Anterior cingulate cortex (tissue), 58 donors: ENCODE measurements at places on chromosomes 12 and 14.
A peak's percentile ranks its signal among the peaks of the same experiment; 100 is the strongest.

DNA sequence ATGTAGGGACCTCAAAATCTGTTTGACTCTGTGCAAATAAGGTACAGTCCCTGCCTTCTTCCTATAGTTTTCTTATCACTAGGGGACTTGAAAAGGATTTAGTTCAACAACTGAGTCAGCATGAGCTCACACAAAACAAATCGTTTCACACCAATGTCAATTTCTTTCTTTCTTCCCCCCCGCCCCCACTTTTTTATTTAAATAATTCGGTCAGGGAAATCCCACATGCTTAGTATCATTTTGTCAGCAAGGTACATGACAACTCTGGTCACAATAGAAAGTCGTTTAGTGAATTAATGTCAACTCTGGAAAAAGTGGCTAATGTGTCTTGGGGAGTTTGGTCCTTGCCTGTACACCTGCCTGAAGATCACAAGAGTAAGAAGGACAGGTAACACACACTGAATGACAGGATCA is 232.2 kb upstream of the PLEKHG7 start:
- DNase-seq, result no peak

DNA sequence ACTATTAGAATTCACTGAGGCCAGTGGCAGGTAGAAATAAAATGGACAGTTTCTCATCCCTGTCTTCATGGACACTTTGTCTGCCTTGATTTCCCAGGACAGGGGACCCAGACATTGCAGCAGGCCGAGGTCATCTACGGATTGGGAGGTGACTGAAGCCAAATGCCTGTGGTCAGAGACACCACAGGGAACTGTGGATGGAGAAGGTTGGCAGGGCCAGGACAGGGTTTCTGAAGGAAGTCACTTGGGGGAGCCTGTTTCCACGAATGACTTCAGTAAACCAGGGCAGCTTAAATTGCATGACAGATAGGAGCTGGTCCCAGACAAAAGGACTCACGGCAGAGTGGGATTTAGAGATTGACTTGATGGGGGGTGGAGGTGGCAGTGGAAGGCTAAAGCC is 224.9 kb downstream of the NTF3 start:
- DNase-seq, result no peak

DNA sequence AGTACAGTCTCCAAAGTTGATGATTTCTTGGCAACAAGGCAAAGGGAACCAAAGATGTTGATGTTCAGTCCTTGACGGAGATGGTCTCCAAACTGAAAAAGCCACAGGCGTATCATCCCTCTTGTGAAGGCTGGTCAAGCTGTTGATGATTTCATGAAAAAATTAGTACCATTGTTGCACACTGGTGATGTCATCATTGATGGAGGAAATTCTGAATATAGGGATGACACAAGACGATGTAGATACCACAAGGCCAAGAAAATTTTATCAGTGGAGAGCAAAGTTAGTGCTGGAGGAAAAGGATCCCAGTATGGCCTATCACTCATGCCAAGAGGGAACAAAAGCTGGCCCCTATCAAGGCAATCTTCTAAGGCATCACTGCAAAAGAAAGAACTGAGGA is 88.7 kb upstream of the KRR1 start:
- no peak for DNase-seq

GRCh38 chr12:91885851-91886731 is 259.6 kb downstream of the BTG1 start:
- DNase-seq, result no peak

- no peak for DNase-seq
Measured at GRCh38 chr12:76948879-76949278, 70.1 kb upstream of the CSRP2 start.

GRCh38 chr12:122421187-122421820 is 1.2 kb downstream of the CLIP1 start:
- DNase-seq, result no peak

DNA sequence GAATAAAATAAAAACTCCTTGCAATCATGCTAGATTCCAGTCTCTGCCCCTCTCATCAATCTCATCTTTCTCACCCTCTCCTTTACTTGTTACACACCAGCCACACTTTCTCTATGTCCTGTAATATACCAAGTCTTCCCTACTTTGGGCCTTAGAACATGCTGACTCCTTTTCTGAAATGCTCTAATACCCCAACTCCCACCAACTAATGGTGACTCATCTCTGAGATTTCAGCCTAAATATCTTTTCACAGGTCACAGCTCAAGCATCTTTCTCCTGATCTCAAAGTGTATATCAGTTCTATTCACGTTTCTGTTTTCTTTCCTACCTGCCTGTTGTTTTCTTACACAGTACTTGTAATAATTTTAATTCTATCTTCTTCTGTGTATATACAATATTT is 378.9 kb upstream of the PRICKLE1 start:
- no peak for DNase-seq

DNA sequence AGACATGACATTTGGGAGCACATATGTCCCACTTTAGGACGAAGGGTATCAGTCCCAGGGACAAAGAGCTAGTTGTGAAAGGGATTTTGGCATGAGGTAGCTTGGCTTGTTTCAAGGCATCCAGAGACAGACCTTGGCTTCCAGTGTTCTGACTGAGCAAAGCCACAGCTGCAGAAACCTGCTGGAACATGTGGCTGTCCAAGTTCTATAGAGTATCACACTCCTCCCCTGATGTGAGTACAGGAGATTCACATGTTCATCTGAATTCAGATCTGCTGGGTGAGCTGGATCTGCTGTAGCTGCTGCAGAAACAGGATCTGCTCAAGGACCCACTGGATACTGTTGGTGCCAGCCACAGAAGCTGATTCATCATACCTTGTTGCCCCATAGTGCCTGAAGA is 10.1 kb upstream of the C14orf39 start:
- DNase-seq, result no peak

GRCh38 chr12:3790642-3791041 is 37.7 kb upstream of the CRACR2A start:
- no peak for DNase-seq

- DNase-seq, result no peak
Measured at GRCh38 chr14:46279776-46280175, 371.8 kb downstream of the RPL10L start.

GRCh38 chr12:76013603-76014002 is 18.0 kb downstream of the PHLDA1 start:
- DNase-seq, result no peak

- DNase-seq, result no peak
Measured at GRCh38 chr12:93645702-93646101, 31.5 kb upstream of the CRADD start.

DNA sequence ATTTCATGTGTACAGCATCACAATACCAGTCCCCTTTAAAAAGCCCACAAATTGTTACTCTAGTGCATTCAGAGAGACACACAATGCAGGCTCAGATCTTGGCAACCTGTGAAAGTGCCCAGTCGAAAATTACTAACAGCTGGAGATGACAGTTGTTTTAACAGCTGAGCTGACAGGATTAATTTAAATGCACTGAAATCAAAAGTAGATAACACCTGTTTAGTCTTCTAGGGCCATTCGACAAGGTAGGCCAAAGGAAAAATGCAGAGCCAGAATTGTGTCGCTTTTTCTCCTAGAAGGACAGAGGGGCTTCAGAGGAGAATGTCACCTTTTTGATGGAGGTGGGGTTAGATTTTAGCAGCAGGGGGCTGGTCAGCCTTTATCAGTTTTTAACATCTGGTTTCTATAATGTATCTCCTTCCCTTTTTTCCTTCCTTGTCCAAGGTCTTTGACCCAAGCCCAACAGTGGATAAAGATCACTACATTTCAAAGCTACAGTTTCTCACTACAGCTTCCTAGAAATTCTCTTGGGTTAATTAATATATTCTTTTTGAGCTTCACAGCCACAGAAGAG is 139.1 kb downstream of the SOX5 start:
- no peak for DNase-seq

GRCh38 chr14:98634043-98634820 is 637.8 kb downstream of the BCL11B start:
- DNase-seq, result no peak

- no peak for DNase-seq
Measured at GRCh38 chr12:83896416-83896815, 1016.2 kb downstream of the SLC6A15 start.

DNA sequence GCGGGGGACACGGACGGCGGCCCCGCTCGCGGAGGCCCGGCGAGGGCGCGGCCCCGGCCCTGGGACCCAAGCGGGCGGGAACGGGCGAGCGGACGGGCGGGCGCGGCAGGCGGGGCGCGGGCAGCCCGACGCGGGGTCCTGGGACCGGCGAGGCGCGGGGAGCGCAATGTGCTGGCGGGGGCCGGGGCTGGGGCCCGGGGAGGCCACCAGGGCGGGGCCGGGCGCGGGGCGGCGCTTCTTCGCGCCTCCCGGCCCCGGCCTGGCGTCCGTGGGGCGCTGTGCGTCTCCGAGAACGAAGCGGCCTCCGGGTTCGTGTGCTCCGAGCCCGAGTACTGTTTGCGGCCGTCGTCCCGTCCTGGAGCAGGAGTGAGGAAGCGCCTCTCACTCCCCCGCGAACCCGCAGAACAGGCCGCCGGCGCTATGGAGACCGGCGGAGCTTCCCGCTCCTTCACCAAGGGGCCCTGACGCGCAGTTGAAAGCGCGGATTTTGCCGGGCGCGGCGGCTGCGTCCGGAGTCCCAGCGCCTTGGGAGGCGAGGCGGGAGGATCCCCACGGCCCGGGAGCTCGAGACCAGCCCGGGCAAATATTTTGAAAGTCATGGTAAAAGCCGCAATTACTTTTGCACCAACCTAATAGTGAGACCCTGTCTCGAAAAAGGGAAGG is 420 bp upstream of the ANKLE2 start:
- DNase-seq, result peak; percentile 47

DNA sequence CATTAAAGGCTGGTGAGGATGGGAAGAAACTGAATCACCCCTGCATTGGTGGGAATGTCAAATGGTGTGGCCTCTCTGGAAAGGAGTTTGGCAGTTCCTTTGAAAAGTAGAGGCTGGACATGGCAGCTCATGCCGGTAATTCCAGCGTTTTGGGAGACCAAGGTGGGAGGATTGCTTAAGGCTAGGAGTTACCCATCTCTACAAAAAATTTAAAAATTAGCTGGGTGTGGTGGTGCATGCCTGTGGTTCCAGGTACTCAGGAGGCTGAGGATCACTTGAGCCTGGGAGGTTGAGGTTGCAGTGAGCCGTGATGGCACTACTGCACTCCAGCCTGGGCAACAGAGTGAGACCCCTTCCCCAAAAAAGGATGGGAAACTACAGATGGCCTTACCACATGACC is 93.7 kb downstream of the RIN3 start:
- DNase-seq, result no peak

- no peak for DNase-seq
Measured at GRCh38 chr14:38197001-38197783, 10.5 kb upstream of the SSTR1 start.

DNA sequence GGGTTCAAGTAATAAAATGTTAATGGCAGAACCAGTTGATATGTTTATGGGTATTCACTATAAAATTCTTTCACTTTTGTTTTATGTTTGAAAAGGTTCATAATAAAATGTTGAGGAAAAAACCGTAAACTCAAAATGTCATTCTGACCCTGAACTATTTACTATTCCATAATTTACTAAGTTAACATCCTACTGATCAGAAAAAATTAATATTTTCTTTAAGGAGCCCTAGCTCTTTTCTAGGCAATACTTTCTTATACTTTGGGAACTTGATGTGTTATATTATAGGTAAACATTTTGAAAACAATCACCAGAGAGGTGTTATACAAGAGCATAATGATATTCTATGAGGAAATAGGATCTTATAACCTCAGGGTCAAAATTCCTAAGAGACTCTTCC is 334.6 kb downstream of the ZFP36L1 start:
- DNase-seq, result no peak

- DNase-seq, result no peak
Measured at GRCh38 chr12:59723520-59723919, 127.7 kb downstream of the SLC16A7 start.

DNA sequence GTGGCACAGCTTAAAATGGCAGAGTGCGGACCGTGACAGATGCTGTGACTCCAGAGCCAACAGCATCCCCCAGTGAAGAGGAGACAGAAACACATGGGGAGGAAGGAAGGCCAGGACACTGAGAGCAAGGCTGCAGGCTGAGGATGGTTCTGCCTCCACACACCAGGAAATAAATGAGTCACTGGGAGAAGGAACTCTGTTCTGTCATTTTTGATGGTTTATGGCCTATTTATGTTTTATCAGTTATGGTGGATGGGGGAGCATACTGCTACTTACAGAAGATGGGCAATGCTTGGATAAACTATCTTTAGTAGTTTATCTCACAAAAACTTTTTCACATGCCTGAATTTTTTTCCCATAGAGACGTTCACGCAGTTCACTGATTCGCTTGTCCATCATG is 33.8 kb downstream of the ZFYVE21 start:
- DNase-seq, result no peak

GRCh38 chr14:86166541-86166940 is 636.6 kb downstream of the FLRT2 start:
- no peak for DNase-seq

DNA sequence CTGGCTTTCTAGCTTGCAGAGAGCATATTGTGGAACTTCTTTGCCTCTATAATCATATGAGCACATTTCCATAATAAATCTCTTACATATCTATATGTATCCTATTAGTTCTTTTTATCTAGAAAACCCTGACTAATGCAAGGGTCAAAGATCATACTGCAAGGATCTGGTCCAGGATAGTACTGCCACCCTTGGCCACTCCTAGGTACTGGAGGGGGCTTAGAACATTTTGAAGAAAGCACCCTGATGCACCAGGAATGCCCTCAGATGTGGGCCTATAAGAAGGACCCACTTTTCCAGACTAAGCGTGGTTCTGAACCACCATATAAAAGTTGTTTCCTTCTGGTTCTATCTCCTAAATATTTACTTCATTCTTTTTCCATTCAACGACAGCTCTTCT is 14.6 kb downstream of the ATXN7L3B start:
- DNase-seq, result no peak

GRCh38 chr14:102525219-102525928 is 15.8 kb upstream of the ANKRD9 start:
- no peak for DNase-seq

GRCh38 chr12:57694459-57695019 is 607 bp downstream of the OS9 start:
- DNase-seq, result no peak

GRCh38 chr12:103012884-103013283 is 55.4 kb downstream of the ASCL1 start:
- peak; percentile 18 for DNase-seq

GRCh38 chr12:25135531-25136154 is 59.3 kb downstream of the DNAI7 start:
- DNase-seq, result no peak

- DNase-seq, result no peak
Measured at GRCh38 chr12:43011383-43011926, 421.9 kb upstream of the PRICKLE1 start.

DNA sequence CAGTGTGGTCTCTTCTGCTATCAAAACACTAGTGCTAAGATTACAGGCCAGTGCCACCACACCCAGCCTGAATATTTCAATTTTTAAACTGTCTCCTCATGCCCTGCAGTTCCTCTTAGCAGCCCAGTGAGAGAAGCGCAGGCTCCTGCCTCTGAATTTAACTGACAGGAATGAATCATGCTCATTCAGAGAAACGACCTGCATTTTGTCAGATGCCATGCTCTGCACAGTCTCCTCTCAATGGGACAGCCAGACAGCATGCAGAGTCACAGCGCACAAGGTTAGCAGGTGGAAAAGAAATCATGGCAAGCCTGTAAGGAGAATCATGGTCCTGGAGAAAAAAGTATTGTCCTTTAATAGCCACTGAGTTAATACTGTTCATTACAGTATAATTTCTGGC is 691.0 kb upstream of the SEL1L start:
- DNase-seq, result no peak

- DNase-seq, result no peak
Measured at GRCh38 chr12:89514751-89515150, 9.8 kb downstream of the GALNT4 start.

- DNase-seq, result no peak
Measured at GRCh38 chr14:72621387-72622065, 272.4 kb downstream of the DPF3 start.

GRCh38 chr14:42629553-42629952 is 1022.9 kb downstream of the LRFN5 start:
- DNase-seq, result no peak
